ENCODE measurements at places on chromosomes 6 and 20.
A peak's percentile ranks its signal among the peaks of the same experiment; 100 is the strongest.

GRCh38 chr6:6826095-6826901 lies 237.8 kb downstream of the LY86 start:
- DNase-seq, result peak; percentile 43

DNA sequence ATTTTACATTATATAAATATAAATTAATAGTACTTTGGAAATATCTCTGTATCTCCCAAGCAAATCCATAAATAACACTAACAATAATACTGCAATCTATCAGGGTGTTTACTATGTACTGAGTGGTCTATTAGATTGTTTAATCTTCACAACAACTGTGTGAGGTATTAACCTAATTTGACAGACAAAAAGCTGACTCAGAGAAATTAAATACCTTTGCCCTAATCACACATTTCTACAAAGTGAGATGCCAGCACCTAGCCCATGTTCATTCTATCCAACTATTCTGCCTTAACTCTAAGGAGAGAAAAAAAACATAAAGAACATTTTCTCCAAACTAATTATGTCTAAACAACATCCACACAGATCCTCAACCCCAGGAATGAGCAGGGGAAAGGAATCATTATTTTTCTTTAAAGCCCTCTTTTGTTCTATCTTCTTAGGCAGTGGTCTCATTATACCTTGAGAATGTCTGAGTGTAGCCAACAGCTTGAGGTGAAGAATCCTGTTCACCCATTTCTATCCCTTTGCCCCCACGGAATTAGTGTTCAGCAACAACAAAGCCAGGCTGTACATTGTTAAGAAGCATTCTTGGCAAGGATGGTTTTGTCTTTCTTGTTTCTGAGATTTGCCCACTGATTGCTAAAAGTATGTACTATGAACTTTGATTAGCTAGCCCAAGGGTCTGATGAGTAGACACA lies 42.7 kb downstream of the PRL start:
- no peak for DNase-seq

DNA sequence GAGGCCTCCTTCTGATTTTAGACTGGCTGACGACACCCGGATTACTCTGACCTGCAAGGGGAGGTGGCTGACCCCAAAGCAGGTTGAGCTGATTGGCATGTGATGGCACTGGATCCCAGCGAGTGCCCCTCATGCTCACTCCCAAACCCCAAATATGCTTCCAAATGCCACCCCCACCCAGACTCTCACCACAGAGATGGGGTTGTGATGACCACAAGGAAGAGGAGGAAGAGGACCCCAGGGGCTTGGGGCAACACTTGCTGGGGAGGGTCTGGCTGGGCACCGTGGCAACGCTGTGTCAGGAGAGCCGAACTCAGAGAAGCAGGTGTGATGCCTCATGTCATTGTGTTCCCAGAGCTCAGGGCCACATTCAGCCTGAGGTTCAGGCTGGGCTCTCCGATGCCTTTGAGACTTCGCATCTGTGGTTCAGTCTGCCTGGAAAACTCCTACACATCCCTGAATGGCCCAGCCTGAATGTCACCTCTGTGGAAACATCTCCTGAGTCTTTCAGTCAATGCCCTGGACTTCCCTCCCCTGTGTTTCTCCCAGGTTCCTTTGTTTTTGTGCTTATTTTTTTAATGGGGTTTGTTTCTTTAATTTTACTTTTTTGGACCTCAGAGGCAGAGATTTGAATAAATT lies 169.1 kb upstream of the PMEPA1 start:
- no peak for DNase-seq

GRCh38 chr6:151585741-151586140 lies 91.9 kb downstream of the CCDC170 start:
- DNase-seq, result no peak

GRCh38 chr20:39676857-39677391 lies 714.8 kb downstream of the DHX35 start:
- no peak for DNase-seq

DNA sequence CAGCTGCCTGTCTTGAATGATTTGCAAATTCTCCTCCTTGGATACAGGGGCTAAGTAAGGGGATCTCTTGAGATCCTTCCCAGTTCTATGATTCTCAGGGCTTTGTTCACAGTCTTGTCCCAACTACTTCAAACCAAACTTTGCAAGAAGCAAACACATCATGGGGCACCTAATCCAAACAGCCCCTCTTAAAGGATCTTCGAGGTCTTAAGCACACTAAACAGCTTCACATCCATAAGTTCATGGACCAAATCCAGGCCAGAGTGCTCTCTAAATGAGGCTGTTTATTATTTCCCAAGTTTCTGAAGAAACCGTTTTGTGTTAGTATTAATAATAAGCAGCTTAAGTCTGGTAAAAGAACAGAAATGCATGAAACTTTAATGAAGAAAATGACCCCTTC lies 75.2 kb downstream of the KIF6 start:
- no peak for DNase-seq

GRCh38 chr6:110053395-110054240 lies 75.5 kb downstream of the GPR6 start:
- no peak for DNase-seq
